Activated B cell treated with CpG ODN at 0.5 μM for 24 hours (primary cell): ENCODE measurements at places on chromosomes 3 and 15.
A peak's percentile ranks its signal among the peaks of the same experiment; 100 is the strongest.

GRCh38 chr3:132418916-132419315 lies 1.6 kb downstream of the DNAJC13 start:
- DNase-seq = no peak

DNA sequence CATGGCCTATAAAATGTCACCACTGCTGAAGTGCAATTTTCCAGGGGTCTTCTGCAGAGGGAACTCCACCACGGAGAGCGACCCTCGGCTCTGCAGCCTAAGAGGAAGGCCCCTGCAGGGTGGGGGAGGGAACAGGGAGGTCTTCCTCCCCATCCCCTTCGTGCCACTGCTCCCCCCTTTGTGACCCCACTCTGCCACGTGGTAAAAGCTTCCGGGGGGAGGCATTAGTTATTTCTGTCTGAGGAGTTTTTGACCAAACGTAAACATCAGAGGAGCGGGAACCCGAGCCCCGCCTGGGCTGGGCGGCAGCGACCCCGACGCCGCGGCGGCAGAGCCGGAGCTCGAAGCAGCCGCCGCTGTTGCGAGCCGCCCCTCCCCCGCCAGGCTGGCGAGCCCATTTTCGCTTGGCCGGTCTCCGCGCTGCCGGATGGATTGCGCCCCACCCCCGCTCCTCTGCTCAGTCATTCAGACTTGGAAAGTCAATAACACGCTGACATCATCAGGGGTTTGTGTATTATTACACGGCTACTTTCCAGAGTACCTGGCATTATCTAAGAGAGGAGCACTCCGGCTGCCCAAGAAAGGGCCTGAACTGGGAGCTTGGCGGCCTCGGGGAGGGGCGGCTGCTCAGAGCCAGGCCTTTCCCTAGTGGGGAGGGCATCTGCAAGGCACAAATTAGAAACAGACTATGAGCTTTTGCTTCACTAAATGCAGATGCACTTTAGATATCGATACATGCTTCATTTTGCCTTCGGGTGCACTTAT lies 162.5 kb upstream of the TBL1XR1 start:
- DNase-seq = peak; percentile 98

- no peak for DNase-seq
These were observed 55.0 kb upstream of the EPHB3 start for GRCh38 chr3:184506561-184506991.

DNA sequence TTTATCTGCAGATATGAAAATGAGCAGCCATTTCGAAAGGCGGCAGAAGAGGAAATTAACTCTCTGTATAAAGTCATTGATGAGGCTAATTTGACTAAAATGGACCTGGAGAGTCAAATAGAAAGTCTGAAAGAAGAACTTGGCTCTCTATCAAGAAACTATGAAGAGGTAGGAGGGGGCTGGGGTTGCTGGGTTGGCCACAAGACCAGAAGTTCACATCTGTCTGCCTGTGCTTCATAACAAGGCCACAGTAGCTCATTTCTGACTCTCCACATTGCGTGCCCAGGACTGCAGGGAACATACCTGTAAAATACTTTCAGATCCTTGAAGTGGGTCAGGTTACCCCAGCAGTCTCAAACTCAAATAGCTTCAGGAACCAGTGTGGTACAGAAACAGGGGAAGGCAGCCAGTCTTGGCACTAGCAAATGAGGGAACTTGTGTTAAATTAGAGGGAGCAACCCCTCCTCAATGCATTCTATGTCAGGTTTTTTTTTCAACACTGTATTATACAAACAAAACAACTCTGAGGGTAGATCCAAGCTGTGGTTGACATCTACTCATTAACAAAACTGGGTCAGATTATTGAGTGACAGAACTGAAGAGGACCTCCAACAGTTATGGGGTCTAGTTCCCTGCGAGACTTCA lies 48.7 kb downstream of the BFSP2 start:
- DNase-seq = peak; percentile 40

DNA sequence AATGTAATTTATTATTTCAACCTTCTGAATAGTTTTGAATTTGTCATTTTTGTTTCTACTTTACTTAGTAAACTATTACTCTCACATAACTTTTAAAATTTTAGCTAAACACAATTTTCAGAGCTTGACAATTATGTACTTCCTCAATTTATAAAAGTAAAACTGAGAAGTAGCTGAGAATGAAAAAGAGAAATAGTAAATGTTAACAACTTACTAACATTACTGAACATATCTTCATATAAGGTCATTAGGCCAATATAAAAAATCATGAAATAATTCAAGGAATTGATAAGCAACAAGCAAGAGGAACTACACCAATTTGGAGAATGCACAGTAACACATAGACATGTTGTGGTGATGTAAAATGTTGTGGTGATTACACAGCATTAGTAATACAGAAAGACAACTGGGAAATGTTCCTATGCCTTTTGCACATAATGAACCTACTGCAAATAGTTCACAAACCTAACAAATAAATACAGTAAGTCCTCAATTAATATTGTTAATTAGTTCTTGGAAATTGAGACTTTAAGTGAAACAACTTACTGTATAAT lies 137.9 kb downstream of the CBLB start:
- no peak for DNase-seq

DNA sequence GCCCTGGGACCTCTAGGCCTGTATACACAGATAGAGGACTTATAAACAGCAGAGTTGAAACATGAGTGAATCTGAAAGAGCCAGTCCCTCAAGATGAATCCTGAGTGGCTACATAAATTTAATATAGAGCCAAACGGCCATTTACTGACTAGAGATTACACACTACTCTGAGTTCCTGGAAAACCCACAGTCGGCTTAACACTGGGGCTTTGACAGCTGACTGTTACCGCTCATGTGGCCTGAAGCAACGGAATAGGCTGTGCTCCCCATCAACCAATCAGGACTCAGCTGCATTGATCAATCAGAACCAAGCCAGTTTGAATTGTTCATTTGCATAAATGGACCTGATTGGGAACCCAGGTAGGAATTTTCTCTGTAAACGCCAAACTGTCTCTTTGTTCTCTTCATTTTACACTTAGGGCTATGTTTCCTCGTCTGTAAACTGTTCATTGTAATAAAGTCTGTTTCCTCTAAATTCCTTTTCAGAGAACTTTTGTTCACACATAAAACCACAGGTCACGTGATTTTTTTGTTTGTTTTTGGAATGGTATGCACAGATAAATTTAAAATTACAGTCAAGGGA lies 40.5 kb downstream of the CCNL1 start:
- DNase-seq = no peak

DNA sequence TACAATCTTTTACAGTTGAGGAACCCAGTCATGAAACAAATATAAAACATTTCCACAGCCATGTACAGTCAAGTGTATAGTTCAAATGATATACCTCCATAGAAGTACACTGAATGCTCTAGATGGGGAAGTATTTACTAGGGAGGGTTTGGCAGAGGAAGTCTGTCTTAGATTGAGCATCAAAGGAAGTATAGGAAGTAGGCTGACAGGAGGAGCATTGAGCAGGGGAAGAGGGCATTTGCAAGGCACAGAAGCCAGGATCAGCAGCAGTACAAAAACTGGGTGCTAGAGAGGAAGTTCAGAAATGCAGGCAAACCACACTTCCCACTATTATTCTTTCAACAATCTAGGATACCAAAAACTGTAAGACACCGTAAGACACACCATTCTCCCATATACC lies 122.6 kb downstream of the ANO10 start:
- DNase-seq = no peak

GRCh38 chr3:115245899-115246298 lies 98.8 kb upstream of the ZBTB20 start:
- no peak for DNase-seq

DNA sequence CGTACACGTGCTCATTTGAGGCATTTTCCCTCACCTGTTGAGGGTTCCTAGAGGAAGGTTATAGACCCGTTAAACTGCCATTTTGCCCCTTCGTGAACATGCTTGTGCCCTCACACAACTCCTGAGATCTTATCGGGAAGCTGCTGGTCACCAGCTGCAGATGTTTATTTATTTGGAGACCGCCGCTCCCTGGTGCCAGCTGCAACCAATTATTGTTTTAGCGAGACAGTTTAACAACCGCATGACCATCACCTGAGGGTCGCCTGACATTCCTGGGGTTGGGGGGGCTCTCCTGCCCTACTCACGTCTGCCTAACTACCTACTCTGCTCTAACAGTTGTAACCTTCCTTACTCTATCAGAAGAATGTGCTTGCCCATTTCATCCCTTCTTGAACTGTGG lies 292.5 kb downstream of the MCTP2 start:
- no peak for DNase-seq

GRCh38 chr3:12586403-12586802 lies 29.5 kb downstream of the MKRN2 start:
- DNase-seq = no peak

DNA sequence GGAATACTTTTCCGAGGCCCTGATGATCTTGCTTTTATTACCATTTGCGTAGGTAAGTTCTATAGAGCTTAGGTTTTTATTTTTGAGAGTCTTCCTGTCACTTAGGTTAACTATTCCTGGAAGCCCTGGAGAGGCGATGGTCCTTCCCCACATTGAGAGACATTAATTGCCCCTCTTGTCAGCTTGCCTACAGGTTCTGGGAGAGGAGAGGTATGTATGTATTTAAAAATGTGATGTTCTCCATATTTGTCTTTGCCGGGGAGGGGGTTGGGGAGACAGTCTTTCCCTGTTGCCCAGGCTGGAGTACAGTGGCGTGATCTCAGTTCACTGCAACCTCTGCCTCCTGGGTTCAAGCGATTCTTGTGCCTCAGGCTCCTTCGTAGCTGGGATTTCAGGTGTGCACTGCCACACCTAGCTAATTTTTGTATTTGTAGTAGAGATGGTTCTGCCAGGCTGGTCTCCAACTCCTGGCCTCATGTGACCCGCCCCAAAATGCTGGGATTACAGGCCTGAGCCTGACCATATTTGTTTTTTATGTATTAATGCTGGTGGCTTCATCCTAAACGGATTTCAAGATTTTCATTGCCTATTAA lies 6.2 kb downstream of the RPSA start:
- DNase-seq = no peak

DNA sequence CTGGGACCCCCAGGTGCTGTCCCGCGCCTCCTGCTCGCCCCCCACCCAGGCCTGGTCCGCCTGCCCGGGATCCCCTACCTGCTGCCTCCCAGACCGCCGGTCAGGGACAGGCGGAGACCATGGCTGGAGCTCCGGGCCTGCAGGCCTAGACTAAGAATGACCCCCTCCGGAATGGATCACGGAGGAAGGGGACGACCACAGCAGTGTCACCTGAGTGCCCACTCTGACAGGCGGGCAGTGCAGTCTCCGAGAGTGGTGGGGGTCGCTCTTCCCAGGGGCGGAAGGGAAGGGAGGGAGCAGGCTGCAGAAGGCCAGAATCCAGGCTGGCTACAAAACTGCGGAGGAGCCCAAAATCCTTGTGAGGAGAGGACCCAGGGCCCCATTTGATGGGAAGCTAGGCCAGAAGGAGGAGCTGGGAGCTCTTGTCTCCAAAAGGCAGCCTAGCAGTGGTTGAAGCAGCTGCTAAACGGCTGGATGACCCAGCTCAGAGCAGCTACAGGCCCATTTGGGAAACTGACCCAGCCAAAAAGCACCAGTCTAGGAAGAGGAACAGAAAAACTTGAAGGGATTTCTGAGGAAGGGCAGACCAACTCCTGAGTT lies 908 bp upstream of the RAB43 start:
- DNase-seq = no peak

DNA sequence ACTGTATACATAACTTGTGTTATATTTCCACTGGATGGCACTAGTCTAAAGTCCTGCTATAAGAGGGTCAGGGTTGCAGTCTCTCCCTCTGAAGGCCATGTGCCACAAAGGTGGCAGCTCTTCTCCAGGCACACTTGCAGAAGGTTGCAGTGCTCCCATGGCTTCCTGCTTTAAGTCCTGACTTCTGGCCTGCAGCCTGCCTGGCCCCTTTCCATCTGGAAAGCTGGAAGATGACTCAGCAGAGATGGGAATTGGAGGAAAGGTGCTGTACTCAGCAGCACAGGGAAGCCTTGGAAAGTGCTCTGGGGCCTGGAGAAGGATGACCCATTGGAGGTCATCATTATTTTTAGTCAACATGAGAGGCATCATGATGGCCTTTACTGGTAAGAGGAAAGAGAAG lies 40.9 kb upstream of the MRPL3 start:
- no peak for DNase-seq

DNA sequence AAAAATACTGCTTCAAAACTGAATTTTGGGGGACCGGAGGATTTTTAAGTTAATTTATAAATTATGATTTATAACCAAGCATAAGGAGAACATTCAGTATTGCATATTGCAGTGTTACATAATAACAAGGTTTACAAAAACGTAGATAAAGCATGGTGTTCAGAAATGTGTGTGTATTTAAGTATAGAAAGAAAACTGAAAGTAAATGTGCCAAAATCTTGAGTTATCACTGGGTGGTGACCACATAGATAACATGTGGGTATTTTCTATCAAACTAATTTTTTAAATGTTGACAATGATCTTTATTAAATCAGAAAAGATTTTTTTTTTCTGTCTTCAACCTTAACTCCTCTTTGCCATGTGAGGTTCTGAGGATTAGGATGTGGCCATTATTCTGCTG lies 32.6 kb downstream of the EIF2AK4 start:
- DNase-seq = no peak

DNA sequence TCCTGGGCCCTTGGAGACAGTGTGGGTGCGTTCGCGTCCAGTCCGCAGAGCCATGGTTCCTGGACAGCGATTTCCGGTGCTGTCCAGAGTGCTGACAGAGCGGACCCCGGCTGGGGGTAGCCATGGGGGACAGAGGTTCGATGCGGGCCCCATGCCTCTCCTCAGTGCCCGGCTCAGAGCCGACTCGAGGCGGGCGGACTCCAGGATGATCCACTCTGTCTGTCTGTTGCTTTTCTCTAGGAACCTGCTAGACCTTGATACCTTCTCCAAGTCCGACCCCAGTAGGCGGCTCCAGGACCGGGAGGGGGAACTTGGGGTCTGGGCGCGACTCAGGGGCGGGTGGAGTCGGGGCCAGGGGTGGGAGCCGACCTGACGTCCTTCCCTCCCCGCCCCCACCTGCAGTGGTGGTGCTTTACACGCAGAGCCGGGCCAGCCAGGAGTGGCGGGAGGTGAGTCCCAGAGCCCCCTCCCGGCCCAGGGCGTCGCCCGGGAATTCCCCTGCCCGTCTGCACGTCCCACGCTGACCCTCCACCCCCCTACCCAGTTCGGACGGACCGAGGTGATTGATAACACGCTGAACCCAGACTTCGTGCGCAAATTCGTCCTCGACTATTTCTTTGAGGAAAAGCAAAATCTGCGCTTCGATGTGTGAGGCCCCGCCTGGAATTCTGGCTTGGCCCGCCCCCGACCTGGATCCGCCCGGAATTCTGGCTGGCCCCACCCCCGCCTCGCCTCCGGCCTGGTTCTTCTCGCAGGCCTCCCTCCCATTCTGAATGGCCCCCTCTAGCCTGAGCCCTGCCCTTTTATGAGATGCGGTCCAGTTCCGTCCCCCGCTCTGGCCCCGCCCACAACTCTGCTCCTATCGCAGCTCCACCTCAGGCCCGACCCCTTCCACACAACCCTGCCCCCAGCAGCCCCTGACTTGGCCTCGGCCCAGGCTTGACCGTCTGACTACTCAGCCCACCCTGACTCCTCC lies 1.0 kb downstream of the CPNE9 start:
- DNase-seq = no peak

- DNase-seq = peak; percentile 60
These were observed 32.3 kb upstream of the CTSH start for GRCh38 chr15:78977091-78977571.

GRCh38 chr3:41394896-41395295 lies 195.6 kb downstream of the CTNNB1 start:
- no peak for DNase-seq

- no peak for DNase-seq
These were observed 30.6 kb downstream of the SLC49A4 start for GRCh38 chr3:122825460-122825859.
